SK-N-SH (cell line): ENCODE measurements at places on chromosomes 6 and 20. TPM values are rescaled to one million over a fixed set of nuclear protein-coding genes. Genes with fewer than 3 reads are reported as not detected.
A peak's percentile ranks its signal among the peaks of the same experiment; 100 is the strongest.

Gene LRRN4
- polyA plus RNA-seq, result 0.05 TPM in 1 of 2 replicates, not detected in the other

DNA sequence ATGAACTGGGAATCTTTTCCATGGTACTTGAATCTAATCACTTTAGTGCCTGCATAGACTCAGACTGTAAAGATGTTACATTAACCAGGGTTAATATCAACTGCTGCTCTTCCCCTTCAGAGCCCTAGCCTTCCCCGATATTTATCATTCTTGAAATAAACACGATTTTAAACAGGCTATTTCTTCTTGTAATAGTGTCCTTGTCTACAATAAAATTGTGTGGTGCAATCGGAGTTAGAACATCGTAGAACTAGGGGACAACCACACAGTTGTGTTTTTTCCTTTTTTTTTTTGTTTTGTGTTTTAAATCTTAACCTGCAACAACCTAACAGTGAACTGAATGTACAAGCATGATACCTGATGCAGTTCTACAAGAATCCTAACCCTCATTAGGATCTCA, 4.5 kb downstream of the GJA1 start:
- peak overlapping the region; percentile 7; the same call in 1 of the 2 replicates for H3K4me3 ChIP-seq
- no peaks in the 10 kb centered on the region for H3K27me3 ChIP-seq
- H3K4me1 ChIP-seq, result peaks cover 4% of the 10 kb centered on the region
- H3K27ac ChIP-seq, result no peak overlapping the region

DNA sequence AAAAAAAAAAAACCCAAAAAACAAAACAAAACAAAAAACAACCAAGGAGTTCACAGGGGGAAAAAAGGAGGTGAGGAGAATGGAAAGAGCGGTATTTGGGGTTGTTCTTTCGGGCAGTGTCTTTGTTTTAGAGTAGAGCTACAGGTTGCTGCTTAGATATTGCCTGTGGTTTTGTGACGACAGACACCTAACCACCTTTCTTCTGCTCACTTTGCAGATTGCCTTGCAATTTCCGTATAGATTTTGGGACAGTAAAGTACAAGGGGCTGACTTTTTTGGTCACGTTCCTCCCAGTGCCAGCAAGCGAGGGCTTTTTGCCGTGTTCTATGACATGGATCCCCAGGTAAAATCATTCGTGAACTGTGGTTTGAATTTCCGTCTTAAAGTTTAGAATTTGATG, 50.9 kb downstream of the DEK start:
- H3K36me3 ChIP-seq, result peaks cover 2% of the 10 kb centered on the region; the same call in 1 of the 2 replicates
- no peaks in the 10 kb centered on the region for H3K27me3 ChIP-seq
- H3K27ac ChIP-seq, result no peak overlapping the region
- no peak overlapping the region for H3K4me3 ChIP-seq
- DNase-seq, result no peak

DNA sequence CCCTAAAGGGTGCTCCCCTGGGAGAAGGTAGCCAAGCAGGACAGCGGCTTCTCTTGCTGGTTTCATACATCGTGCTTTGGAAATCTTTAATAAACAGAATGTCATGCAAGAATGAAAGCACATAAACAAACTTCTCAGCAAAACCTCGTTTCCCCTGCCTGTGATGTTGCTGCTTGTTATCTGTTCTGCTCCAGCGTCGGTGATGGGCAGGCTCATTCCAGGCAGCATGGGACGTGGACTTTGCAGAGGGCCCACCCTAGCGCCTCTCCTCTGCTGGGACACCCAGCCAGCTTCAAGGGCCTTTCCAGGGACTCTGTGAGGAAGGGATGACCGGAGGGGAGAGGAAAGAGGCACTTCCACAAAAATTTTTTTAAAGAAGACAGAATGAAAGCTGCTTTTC, 197.7 kb downstream of the QKI start:
- DNase-seq, result no peak
- no peaks in the 10 kb centered on the region for H3K36me3 ChIP-seq
- no peaks in the 10 kb centered on the region for H3K4me1 ChIP-seq
- H3K27me3 ChIP-seq, result no peaks in the 10 kb centered on the region

Gene ENPP3
- not detected in 2 replicates for polyA plus RNA-seq

DNA sequence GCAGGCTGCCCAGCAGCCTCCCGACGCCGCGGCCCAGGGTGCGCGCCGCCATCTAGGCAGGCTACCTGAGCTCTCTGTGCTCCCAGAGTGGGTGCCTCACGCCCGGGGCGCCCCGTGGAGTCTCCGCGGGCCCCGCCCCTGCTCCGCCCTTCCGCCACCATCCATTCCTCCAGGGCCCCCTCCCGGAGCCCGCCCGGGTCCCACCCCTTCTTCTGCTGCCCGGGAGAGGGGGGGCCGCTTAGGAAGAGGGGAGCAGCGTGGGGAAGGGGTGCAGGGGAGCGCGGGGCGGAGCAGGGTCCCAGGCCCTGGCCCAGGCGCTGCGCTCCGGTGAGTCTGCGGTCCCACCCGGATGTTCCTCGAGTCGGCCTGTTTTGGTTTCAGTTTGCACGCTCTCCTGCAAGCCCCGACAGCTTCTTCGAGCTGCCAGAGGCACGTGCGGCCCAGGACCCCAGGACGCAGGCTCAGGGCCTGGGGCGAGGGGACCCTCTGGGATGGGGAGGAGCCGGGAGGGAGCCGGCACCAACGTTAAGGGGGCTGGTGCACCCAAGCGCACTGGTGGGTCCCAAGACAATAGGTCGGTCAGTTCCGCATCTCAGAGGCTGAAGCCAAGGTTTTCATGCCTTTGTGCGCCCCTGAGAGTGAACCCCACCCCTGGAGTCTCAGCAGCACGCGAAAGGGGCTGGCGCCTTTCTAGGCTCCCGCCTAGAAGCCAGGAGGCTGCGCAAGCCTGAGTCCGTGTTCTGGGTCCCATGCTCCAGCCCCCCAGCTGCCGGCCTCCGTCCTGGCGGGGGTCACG, at the start of gene ACSS1:
ACSS1 (minus strand) TSS at position 89 of the 796 bp plus-strand sequence; CDS start at position 52, 37 bp downstream.
- H3K27ac ChIP-seq, result no peak within 1 kb of the TSS
- H3K36me3 ChIP-seq, result no peaks in the 10 kb centered on the region
- H3K4me3 ChIP-seq, result peak within 1 kb of the TSS; percentile 59

Gene CFB
- polyA plus RNA-seq, result 42.1 and 64.4 TPM in 2 replicates
